Type B pancreatic cell (in vitro differentiated cells): ENCODE measurements at places on chromosomes 3 and 15. TPM values are rescaled to one million over a fixed set of nuclear protein-coding genes. Genes with fewer than 3 reads are reported as not detected.

B4GALT4 gene
- total RNA-seq: 23.9 and 37.2 TPM in 2 replicates

SKOR1 gene
- 0.29 and 0.65 TPM in 2 replicates for total RNA-seq

DNA sequence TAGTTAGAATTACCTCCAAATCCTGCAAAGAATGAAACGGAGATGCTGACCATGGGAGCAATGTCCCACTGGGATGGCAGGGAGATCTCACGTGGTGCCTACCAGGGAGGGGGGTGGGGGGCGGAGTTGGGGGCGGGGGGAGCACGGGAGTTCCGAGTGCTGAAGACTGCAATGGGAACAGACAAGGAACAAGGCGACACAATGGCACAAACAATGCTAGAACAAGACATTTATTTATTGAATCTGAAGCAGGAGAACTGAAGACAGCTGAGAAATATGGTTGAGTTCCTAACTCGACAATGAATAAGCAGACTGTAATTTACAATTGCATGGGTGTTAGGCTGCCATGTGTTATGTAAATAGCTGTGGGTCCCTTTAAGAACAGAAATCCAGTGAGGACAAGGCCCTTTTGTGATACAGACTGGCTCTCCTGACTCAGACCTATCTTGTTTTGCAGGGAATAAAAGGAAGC lies 91.2 kb downstream of the AQP9 start:
- no peak for DNase-seq

DNA sequence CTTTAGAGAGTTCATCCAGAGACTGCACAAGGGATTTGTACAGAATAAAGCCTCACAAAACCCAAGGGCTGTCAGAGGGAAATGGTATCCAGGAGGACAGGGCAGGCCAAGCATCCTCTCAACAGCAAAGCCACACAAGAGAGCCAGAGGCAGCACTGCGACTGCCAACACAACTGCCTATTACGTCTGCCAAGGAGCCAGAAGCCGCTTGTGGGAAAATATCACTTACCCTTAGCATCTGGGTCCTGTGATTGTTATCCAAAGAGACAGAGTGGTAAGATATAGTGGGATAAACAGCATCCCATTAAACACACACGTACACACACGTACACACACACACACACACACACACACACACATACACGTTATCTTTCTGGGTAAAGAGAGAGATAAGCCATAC lies 618.3 kb upstream of the AGTR1 start:
- no peak for DNase-seq

DNA sequence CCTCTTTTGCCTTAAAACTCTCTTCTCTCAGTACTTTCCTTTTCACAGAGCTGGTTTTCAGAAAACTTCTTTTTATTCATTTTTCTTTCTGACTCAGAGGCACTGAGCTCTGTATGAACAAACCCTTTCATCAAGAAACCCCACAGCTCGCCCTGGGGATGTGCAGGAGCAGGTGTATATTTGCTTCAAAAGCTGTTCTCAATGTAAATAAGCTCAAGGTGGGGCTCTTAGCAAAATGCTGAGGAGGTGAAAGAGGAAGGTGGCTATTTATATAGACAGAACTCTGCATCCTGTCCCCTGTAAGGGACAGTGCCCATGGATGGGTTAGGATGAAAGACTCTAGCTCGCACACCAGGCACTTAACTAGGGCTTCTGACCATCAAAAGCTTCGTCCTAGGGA lies 302.0 kb downstream of the WDR72 start:
- DNase-seq: no peak

GPD1L gene
- 17.5 and 17.8 TPM in 2 replicates for total RNA-seq

GRCh38 chr3:156209631-156210335 lies 89.4 kb downstream of the KCNAB1 start:
- DNase-seq: no peak

LMAN1L gene
- total RNA-seq: not detected in 2 replicates

GRCh38 chr15:38079236-38079635 lies 144.8 kb downstream of the TMCO5A start:
- DNase-seq: no peak
